Epithelial cell of proximal tubule (primary cell): ENCODE measurements at places on chromosomes 7 and 10.

DNA sequence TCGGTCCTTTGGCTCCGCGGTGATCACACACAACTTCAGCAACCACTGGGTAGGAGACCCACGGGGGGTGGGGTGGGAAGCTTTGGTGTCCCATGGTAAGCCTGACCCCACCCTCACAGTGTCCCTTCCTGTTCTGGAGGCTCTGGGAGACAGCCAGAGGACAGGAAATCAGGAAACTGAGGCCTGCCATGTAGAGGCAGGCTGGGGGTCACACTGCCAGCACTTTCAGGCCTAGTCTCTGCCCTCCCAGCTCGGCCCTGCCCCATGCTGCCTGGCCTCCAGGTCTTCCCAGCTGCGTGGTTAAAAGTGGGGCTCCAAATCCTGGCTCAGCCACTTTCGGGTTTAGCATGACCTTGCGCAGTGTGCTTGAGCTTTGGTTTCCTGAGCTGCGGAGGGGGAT, 10.9 kb downstream of the AQP1 start:
- no peak for DNase-seq

GRCh38 chr10:121373411-121373810, 224.8 kb downstream of the FGFR2 start:
- DNase-seq, result no peak

- no peak for DNase-seq
Measured at GRCh38 chr10:101650863-101651262, 44.1 kb downstream of the FBXW4 start.

DNA sequence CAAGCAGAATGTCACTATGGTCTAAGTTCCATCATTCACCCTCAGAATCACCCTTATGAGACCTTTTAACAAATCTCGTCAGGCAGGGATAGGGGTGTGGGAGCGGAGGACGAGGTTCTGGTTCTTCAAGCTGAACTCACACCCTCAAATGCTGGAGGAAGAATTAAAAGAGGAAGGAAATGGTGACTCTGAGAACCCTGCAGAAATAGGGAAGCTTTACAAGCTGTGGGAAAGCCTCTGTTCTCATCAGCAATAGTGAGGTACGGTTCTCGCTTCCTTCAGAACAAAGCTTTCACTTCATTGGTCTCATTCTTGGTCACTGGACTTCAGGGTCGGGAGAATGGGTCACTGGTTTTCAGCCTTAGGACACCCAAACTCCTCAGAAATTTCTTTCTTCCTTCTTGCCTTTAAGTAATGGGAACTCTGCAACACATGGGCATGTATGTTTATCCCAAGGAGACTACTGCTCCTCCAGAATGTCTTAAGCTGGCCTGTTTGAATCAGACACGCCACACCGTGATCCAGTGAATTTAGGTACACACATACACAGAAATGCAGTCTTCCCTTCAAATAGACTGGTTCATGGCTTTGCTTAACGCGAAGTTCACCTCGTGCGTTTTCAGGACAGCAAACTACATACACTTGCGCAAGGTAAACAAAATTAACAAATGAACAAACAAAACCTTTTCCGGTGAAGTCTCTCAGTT, 226.0 kb downstream of the SFMBT2 start:
- DNase-seq, result no peak

DNA sequence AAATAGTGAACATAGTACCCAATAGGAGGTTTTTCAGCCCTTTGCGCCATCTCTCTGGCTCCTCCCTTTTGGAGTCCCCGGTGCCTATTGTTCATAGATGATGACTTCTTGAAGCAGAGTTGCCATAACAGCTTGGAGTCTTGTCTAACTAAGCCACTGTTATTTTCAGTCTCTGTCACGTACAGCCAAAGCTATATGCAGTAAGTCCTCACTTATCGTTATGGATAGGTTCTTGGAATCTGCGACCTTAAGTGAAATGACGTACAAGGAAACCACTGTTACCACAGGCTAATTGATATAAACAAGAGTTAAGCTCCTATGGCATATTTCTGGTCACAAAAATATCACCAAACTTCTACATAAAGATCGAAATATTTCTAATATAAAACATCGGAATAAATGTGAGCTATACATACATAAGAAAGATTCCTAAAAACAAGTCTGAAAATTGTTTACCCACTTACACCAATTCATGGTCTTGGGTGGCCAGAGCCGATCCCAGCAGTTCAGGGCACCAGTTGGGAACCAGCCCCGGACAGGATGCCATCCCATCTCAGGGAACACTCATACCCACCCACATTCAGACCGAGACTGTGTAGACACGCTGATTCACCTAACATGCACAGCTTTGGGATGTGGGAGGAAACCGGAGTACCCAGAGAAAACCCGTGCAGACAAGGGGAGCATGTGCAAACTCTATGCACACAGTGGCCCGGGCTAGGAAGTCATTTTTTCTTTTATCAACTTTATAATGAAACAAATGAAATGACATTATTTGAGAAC, 76.0 kb upstream of the PRPS1L1 start:
- no peak for DNase-seq

DNA sequence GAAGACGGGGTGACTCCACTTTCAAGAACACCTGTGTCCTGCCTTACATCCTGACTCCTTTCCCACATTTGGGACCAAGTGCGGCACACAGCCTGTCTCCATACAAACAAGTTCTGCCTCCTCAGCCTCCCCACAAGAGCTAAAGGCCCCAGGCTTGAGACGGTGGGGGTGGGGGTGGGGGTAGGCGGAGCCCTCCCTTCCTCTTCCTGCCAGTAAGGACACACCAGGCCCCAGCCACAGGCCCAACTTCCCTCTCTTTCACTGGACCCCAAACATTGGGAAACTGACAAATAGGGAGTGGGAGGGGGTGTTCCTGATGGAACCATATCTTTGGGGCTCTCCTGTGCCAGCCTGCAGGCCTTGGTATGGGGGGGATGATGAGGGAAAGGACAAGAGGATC, 4.6 kb downstream of the CDK5 start:
- no peak for DNase-seq

GRCh38 chr7:17234030-17234397, 64.4 kb upstream of the AHR start:
- DNase-seq, result no peak

- no peak for DNase-seq
Measured at GRCh38 chr10:47182934-47183703, 116.9 kb upstream of the GDF10 start.

GRCh38 chr10:91788527-91788926, 9.7 kb upstream of the TNKS2 start:
- no peak for DNase-seq

- DNase-seq, result no peak
Measured at GRCh38 chr7:27976531-27976930, 204.1 kb downstream of the JAZF1 start.

DNA sequence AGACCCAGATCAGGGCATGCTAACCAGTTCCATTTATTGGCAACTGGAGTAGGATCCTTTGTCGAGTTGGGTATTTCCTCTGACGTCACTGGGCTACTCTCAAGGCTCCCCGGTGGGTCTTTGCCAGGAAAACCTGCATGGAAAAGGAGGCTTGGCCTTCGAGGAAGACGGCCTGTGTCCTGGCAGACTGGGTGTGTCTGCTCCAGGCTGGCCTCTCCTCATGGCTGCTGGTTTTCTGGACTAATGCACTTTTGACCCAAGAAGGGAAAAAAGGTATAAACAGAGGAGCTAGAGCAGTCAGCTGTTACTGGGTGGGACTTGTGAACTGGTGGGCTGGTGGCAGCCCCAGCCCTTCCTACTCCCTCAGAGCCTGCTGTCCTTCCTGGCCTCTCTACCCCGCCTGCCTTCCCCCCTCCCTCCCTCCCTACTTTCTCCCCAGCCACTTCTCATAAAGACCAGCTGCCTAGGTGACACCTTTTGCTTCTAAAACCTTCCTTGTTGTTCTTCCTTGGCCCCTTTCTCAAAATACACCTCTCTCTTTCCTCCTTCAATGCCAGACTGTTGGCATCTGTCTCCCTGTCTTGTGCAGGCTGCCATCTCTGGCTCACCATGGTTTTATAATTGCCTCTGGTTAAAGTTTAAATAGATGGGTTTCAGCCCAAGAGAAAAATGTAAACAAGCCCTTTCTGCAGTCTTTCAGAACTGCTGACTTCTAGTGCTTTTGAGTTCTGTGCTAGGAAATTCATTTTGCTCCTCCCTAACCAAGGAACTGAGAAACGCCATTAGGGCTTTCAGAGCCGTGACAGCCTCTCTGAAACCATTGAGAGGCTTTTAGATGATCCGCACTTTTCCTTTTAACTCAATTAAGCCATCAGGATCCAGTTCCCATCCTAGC, 101.8 kb upstream of the MKLN1 start:
- peak; percentile 88 for DNase-seq

- DNase-seq, result no peak
Measured at GRCh38 chr10:77286531-77287508, 350.8 kb downstream of the KCNMA1 start.

DNA sequence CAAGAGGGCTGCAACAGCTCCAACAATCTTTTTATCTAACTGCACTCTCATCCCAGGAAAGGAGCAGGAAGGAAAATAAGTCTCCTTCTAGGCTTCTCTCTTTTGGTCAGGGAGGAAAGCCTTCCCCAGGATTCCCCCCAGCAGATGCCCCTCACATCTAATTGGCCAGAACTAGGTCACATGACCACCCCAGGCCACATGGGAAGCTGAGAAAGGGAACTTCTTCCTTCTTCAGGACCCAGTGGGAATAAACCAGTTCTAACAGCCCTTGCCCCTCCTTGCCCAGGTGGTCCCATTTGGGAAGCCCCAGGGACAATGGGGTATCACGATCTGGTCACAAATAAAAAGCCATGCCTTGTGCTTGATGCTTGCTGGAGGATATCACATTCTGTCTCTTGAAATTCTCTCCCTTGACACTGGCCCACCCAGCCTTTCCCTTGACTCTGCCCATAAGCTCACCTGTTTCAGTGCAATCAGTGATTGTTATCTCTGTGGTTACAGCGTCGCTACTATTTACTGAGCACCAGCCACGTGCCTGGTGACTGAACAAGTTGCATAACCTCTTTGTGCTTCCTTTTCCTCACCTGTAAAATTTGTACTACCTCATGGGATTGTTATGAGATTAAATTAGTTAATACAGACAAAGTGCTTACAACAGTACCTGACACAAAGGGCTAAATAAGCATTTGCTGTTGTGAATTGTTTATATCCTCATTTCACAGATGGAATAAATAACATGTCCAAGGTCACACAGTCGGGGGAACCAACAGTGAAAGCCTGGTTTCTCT, 9.0 kb upstream of the TACR2 start:
- DNase-seq, result no peak

- no peak for DNase-seq
Measured at GRCh38 chr10:78266741-78267469, 233.2 kb downstream of the RPS24 start.

- DNase-seq, result no peak
Measured at GRCh38 chr7:80392229-80393169, 119.4 kb downstream of the GNAT3 start.

- no peak for DNase-seq
Measured at GRCh38 chr7:36810489-36810888, 86.2 kb upstream of the AOAH start.

DNA sequence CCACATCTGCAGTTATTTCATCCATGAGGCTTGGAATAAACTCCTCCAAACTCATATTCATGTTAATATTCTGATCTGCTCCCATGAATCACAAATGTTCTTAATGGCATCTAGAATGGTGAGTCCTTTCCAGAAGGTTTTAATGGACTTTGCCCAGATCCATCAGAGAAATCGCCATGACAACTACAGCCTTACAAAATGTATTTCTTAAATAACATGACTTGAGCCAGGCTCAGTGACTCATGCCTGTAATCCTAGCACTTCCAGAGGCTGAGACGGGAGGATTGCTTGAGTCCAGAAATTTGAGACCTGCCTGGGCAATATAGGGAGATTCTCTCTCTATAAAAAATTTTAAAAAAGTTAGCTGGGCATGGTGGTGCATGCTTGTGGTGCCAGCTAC, 102.1 kb upstream of the TMEM168 start:
- no peak for DNase-seq

DNA sequence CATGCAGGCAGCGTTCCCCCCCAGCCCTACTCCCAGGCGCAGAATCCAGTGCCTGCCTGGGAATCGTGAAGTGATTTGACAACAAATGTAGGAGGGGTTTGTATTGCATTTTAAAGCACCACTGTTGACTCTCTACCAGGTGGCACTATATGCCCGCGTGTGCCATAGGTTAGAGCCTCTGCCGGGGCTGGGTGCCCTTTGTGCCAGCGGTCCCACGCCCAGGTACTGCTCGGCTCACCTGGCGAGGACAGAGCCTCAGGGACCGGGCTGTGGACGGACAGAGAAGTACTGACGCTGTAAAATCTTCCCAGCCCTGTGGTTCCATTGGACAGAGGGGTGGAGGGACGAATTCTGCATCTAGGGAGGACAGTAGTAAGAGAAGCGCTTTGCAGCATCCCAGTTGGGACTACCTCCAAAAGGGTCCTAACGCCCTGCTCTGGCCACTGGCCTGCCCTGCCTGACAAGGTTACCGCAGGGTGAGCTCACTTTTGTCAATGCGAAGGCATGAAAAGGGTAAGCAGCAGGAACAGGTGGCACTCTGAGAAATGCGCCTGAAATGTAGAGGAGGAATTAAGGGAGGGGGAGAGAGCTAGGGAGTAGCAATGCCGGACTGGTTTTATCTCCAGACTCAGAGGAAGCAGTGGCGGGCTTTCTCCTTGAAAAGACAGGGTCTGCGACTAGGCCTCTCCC, 788 bp upstream of the CACNA2D1 start:
- DNase-seq, result no peak

GRCh38 chr10:49834976-49835375, 72.9 kb upstream of the OGDHL start:
- no peak for DNase-seq
